ENCODE measurements at places on chromosomes 7 and 10.

GRCh38 chr7:27154901-27155815 is 1.3 kb downstream of the HOXA7 start:
- DNase-seq = peak; percentile 40

- no peak for DNase-seq
Observed at GRCh38 chr7:25622695-25623094, 394.4 kb upstream of the NPVF start.

DNA sequence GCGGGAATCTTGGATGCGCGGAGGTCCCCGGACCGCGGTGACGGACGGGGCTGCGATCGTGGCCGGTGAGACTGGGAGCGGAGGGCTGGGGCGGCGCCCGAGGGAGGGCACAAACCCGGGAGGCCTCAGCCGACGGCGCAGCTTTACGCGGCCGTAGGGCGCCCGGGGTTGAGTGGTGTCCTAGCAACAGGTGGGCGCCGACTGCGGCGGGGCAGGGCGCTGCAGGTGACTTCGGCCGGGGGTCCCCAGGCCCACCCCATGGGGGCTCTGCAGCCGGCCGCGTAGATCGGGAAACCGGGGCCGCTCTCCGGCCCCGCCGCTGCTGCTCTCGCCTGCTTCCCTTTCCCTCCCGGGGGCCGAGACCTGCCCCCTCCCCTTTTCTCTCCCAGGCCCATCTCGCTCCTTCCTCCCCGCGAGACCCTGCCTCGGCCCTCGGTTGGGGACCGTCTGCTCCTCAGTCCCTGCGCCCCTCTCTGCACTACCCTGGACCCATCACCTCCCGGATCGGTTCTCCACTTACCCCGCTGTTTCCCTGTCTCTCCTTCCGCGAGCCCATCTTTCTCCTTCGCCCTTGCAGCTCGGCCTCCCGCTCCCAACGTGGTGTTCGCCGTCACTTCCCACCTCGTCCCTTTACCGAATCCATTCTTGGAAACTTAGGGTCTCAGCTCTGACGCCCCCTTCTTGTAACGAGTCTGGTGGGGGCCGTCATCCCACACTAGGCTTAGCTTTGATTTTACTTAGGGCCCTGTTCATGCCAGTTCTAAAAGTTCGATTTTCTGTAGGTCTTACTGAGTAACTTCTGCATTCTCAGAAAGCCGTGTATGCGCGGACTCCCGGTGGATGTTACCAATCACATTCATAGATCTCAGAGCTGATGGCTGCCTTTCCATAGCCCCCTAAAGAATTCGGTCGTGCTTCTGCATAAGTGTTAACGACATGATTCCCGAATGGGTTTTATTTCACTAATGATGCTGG is 18.5 kb upstream of the ACBD5 start:
- no peak for DNase-seq

DNA sequence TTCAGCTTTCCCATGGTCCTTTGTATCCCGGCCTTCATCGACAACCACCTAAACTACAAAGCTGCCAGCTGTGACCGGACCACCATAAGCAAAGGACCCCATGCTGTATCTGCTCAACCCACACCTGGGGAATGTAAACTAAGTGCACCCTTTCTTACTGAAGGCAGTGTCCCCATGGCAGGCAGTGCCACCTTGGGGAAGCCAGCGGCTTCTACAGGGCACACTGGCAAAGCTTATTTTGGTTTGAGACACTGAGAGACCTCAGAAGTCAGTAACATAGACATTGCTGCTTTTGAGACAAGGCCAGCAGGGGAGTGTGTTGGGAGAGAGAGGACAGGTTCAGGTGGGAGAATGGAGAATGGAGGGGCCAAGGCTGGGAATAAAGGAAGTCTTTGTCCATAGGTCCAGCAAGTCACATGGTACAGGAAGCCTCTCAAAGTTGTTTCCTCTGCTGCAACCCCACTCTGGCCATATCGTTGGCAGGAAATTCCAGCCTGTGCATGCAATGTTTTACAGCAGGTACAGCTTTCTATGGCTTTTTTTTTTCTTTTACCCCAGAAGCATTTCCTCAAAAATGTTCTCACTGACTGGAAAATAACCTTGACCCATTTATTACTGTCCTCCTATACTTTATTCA is 85.9 kb upstream of the NPVF start:
- no peak for DNase-seq

GRCh38 chr10:50362547-50363125 is 111.3 kb upstream of the ASAH2 start:
- no peak for DNase-seq

DNA sequence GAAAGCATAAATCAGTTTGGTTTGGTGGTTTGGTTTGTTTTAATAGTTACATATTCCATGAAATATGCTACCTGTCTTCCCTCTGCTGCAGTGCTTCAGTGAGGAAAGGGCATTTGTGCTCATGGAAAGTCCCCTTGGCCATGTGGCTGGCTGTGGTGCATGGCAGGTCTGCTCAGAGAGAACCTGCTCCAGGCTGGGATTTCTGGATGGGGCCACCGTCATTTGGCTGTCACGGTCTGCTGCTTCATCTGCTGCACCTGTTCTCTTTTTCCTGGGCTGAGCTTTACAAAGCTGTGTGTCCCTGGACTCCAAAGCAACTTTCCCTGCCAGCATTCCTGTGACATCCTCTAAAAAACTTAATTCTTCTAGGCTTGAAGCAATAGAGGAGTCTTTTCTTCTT is 8.9 kb downstream of the CDK14 start:
- no peak for DNase-seq

GRCh38 chr7:33886149-33886623 is 19.2 kb upstream of the BMPER start:
- no peak for DNase-seq

DNA sequence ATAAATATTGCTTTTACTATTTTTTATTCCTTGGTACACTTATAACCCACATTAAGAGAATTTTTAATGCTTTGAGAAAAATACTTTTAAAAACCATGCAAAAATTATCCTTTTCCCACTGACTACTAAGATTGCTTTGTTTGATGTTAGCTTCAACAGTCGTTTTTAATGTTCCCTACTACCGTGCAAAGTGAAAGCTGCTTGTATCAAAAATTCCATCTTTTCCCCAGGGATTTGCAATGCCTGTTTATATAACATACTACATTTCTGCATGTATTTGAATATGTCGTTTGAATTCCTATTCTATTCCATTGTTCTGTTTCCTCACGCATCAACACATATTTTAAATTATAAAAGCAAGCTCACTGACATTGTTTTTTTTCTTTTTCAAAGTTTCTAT is 54.4 kb downstream of the TFPI2 start:
- no peak for DNase-seq

GRCh38 chr7:130649004-130649790 is 19.4 kb downstream of the COPG2 start:
- no peak for DNase-seq

DNA sequence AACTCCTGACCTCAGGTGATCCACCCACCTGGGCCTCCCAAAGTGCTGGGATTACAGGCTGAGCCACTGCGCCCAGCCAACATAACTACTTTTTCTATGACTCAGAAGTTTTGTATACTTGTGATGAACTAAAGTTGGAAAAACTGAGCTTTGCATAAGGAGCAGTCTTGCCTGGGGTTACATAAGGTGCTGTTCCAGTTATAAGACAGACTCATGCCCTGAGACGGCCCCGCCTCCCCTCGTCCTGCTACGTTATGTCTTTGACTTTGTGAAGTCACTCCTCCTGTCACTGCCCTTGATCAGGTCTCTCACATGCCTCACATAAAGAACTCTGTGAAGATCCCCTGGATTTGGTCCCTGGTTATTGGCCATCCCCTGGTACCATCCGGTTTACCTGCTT is 40.4 kb upstream of the OPN4 start:
- no peak for DNase-seq

- no peak for DNase-seq
Observed at GRCh38 chr10:21048068-21048467, 151.0 kb upstream of the NEBL start.

DNA sequence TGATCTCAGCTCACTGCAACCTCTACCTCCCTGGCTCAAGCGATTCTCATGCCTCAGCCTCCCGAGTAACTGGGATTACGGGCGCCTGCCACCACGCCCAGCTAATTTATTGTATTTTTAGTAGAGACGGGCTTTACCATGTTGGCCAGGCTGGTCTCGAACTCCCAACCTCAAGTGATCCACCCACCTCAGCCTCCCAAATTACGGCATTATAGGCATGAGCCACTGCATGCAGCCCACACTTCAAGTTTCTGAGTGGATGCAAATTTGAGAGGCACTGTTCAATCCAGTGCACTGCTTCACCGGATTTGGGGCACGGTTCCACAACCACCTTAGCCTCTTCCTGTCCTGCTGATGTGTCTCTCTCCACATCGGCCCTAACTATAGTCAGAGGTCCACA is 16.5 kb downstream of the CNPY1 start:
- no peak for DNase-seq

GRCh38 chr7:100806276-100806675 is 21.0 kb downstream of the EPHB4 start:
- no peak for DNase-seq

GRCh38 chr7:130954918-130955564 is 221.0 kb upstream of the KLF14 start:
- DNase-seq = no peak

DNA sequence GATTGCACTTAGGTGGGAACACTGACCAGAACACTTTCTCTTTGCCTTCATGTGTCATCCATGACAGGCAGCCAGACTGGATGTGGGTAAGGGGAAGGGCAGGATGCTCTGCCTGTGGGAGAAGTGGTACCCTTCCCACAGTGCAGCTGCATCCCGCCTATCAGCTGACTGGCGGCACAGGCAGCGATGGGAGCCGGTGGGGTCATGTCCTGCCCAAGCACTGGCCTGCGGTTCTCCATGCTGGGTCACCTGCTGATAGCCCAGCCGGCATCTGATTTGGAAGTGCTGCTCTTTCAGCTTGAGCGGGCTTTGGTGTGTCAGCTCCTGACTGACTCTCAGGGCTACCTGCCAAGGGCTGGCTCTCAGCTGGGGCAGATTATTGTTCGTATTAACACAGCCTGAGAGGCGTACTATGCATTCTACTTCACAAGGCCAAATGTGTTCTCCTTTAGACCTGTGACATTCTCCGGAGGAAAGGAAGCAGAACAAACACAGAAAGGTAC is 105.2 kb upstream of the PDLIM1 start:
- DNase-seq = no peak

DNA sequence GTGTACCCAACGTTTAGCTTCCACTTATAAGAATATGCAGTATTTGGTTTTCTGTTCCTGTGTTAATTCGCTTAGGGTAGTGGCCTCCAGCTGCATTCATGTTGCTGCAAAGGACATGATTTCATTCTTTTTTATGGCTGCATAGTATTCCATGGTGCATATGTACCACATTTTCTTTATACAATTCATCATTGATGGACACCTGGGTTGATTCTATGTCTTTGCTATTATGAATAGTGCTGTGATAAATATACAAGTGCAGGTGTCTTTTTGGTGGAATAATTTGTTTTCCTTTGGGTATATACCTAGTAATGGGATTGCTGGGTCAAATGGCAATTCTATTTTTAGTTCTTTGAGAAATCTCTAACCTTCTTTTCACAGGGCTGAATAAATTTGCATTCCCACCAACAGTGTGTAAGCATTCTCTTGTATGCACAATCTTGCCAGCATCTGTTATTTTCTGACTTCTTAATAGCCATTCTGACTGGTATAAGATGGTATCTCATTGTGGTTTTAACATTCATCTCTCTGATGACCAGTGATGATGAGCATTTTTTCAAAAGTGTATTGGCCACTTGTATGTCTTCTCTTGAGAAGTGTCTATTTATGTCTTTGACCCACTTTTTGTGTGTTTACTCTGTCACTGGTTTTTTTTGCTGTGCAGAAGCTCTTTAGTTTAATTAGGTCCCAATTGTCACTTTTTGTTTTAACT is 72.5 kb upstream of the CC2D2B start:
- DNase-seq = no peak

- no peak for DNase-seq
Observed at GRCh38 chr10:32315424-32315823, 31.5 kb downstream of the EPC1 start.

DNA sequence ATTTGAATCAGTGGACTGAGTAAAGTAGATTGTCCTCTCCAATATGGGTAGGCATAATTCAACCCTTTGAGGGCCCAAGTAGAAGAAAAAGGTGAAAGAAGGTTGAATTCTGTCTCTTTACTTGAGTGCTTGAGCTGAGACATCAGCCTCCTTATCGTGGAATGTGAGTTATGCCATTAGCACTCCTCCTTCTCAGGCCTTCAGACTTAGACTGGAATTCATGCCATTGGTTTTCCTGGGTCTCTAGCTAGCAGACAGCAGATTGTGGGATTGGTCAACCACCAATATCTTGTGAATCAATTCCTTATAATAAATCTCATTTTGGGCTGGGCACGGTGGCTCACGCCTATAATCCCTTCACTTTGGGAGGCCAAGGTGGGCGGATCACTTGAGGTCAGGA is 89.2 kb downstream of the CUL2 start:
- no peak for DNase-seq

- DNase-seq = no peak
Observed at GRCh38 chr10:133353202-133353959, 4.4 kb downstream of the FUOM start.

GRCh38 chr10:110395350-110396283 is 90.9 kb upstream of the SMNDC1 start:
- no peak for DNase-seq

DNA sequence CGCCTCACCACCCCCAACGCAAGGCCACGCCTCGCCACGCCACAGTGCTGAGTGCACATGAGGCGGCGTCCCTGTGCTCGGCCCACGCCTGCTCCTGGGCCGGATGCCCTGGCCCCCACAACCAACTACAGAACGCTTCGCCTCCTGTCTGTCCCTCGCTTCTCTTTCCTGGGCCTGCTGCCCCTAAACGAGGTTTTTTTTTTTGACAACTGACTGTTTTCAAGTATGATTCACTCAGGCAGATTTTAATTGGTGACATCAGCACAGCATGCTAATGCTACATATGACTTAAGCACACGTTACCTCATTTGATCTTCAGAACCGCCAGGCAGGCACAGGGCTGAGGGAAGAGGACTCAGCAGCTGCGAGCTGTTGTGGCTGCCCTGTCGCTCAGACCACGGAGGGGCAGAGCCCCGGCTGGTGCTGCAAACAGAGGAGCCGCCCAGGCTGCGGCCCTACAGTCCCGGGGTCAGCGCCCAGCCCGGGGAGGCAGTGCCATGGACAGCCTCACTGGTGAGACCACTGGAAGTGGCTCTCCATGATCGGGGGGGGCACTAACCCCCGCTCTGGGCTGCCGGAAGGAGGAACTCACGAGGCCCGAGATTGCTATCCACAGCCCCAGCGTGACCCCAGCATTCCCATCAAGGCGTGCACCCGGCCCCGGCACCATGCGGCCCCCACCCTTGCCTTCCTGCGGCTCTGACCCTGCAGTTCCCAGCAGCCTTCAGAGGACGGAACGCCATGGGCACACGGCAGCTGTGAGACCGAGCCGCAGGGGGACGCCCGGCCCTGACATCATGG is 212.8 kb downstream of the MAD1L1 start:
- no peak for DNase-seq

GRCh38 chr10:613271-614138 is 76.0 kb downstream of the DIP2C start:
- DNase-seq = no peak

DNA sequence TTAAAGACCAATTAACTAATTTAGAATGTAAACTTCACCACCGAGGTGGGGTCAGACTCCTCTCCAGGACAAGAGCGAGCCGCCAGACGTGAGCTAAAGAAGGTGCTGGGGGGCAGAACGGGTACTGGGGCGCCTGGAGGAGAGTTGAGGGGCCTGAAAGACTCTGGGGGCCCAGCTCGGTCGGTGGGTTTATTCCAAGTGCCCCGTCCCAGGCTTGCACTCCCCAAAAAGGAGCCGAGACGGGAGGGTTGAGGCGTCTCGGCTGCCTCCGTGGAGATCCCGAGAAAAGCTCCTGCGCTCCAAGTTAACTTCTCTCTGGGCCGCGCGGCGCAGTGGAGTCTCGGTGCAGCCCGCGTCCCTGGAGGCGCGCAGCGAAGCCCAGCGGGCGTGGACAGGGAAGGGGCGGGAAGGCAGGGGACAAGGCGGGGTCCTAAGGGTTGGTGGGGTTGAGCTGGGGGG is 553.3 kb downstream of the TFEC start:
- DNase-seq = no peak

All from activated CD4-positive, CD25-positive, alpha-beta regulatory T cell treated with anti-CD3 and anti-CD28 coated beads, Interleukin-2, amount 50 U/mL, for 72 hours (primary cell).